Mesothelial cell of epicardium (in vitro differentiated cells): ENCODE measurements at places on chromosomes 2 and 18.

DNA sequence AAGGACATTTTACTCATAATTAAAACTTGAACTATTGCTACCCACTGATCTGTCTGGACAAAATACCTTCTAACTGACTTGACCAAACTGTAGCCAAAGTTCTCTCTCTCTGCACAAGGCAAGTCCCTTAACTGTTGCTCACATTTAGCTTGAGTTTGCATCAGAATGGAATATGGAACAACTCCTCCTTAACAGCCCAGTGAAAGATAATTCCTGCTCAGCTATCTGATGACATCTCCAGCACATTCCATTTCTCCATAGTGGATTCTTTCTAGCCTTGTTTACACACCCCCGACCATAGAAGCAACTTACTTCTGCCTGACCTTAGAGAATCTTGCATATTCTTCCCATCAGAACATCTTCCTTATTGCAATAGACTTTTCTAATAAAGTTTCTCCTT lies 317.2 kb upstream of the CDH2 start:
- no peak for DNase-seq

DNA sequence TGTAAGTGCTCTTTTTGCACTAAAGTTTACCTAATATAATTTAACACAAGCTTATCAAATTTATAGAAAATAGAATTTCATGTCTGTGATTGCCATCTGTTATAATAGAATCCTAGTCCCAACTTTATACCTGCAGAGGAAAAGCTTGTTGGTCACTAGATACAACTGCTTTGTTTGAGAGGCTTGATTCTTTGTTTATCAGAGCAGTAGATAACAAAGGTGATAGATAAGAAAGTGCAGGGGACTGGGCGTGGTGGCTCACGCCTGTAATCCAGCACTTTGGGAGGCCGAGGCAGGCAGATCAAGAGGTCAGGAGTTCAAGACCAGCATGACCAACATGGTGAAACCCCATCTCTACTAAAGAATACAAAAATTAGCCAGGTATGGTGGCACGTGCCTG lies 528.0 kb downstream of the STK39 start:
- no peak for DNase-seq

GRCh38 chr2:240023792-240024191 lies 1.4 kb downstream of the NDUFA10 start:
- DNase-seq: no peak

DNA sequence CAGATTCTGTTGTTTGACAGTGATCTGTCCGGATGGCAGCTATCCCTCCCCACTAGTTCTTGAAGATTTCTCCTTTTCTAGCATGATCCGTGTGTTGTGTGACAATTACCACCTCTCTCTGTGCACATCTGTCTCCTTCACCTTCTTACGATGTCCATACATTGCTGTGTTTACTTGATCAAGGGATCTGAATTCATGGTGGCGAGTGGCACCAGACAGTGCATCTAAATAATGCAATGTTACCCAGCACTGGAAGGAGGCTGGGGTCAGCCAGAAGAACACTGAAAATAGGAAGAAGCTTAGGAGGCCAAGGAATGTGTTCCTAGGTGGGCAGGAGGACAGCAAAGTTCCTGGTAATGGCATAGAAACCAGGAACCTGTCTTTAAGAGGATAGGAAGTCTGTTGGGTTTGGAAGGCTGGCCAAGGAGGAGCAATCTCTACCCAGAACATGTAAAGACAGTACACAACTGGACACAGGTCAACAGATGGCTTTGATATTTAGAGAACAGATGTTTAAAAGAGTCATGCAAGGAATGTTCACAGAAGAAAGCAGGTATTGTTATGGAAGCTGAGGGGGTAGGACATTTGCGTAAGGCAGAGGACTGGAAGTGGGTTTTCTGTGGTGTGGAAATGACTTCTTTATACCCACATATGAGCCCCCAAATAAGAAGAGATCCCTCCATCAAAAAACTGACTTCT lies 126.4 kb downstream of the HRH4 start:
- no peak for DNase-seq

- DNase-seq: no peak
Observed at GRCh38 chr2:173793709-173794565, 171.2 kb downstream of the SP3 start.

- DNase-seq: no peak
Observed at GRCh38 chr2:95031726-95032116, 6.2 kb downstream of the MAL start.

GRCh38 chr2:39135690-39136259 lies 14.9 kb upstream of the SOS1 start:
- DNase-seq: no peak

GRCh38 chr2:132255714-132256113 lies 94.0 kb upstream of the ANKRD30BL start:
- no peak for DNase-seq

DNA sequence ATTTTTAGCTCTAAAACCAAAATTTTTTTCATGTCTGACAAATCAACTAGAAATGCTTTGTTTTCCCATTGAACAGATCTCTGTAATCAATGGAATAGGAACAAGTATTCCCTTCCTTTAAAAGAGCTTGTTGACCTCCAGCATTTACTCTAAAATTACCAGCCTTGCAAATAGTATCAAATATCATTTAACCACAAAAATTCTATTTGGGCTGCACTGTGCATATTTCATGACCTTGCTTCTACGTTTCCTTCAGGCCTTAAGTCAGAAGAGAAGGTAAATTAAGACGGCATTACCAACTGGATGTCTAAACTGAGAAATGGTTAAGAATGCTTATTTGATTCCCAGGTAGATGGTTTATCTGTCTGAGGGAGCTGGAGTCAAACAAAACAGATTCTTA lies 33.3 kb upstream of the NRXN1 start:
- no peak for DNase-seq
